Activated CD8-positive, alpha-beta T cell treated with anti-CD3 and anti-CD28 coated beads, Interleukin-2, amount 10 ng/mL, durations not matched to agents 7 days and 5 days (primary cell): ENCODE measurements at places on chromosomes 3 and 15. TPM values are rescaled to one million over a fixed set of nuclear protein-coding genes. Genes with fewer than 3 reads are reported as not detected.

Gene GP9
- total RNA-seq: not detected

Gene LRTM1
- not detected for total RNA-seq

Gene CLDN18
- total RNA-seq: not detected

Gene NEO1
- total RNA-seq: 1.7 TPM

Gene TTC14
- total RNA-seq: 53.5 TPM

GRCh38 chr3:52310861-52311575 is 5.1 kb upstream of the DNAH1 start:
- H3K27ac ChIP-seq: no peak overlapping the region
- no peak overlapping the region for H3K4me3 ChIP-seq
- H3K36me3 ChIP-seq: peaks cover 2% of the 10 kb centered on the region
- no peaks in the 10 kb centered on the region for H3K27me3 ChIP-seq

DNA sequence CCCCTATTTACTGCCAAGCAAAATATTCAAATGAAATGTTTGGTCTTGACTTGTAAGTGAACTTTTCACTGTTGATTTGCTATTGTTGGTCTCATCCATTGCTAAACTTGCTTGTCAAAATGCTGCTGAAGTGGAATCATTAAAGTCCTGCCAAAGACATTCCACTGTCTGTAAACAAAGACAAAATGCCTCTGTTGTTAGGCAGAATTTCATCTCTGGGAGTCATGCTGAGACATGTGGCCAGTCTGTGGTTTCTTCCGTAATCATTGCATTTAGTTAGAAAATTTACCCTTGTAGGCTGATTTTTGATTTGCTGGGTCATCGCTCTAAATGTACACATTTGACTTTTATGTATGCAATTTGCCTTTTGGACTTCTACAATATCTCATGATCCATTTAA is 577.7 kb downstream of the MECOM start:
- no peak overlapping the region for H3K4me3 ChIP-seq
- no peak for DNase-seq
- no peak overlapping the region for H3K27ac ChIP-seq
- no peaks in the 10 kb centered on the region for H3K4me1 ChIP-seq

- no peaks in the 10 kb centered on the region for H3K27me3 ChIP-seq
- no peak for DNase-seq
- peaks cover 44% of the 10 kb centered on the region for H3K36me3 ChIP-seq
- peak overlapping the region; percentile 73 for H3K4me3 ChIP-seq
- H3K27ac ChIP-seq: peak overlapping the region; percentile 91
These were observed 9.7 kb downstream of the ATP8B4 start for GRCh38 chr15:50109076-50109987.

DNA sequence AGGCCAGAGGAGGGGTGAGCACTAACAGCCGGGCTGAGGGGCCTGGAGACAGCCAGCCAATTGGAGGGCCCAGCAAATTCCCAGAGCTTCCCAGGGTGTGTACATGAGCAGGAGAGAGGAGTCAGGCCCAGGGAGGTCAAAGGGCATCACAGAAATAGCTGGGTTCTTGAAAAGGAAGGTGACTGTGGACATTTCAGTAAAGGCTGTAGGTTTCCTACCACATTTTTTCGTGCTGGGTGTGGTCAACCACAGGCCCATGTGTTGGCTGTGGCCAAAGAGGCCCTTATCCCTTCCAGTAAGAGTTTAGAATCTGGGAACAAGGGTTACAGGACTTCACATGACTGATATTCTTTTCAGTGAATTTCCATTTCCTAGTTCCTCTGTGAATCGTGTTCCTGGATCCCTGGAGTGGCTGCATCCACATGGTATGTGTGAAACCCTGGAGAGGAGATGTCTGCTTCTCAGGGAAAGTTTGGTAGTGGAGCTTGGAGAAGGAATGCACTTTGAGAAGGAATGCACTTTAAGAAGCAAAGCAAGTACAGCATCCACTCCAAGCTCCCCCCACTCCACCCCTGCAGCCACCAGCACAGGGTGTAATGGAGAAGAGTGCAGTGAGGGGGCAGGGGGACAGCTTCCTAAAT is 73.2 kb upstream of the HEG1 start:
- peaks cover 2% of the 10 kb centered on the region for H3K27me3 ChIP-seq
- H3K4me3 ChIP-seq: no peak overlapping the region
- peaks cover 4% of the 10 kb centered on the region for H3K36me3 ChIP-seq
- peak overlapping the region; percentile 64 for H3K27ac ChIP-seq
- peaks cover 68% of the 10 kb centered on the region for H3K4me1 ChIP-seq

DNA sequence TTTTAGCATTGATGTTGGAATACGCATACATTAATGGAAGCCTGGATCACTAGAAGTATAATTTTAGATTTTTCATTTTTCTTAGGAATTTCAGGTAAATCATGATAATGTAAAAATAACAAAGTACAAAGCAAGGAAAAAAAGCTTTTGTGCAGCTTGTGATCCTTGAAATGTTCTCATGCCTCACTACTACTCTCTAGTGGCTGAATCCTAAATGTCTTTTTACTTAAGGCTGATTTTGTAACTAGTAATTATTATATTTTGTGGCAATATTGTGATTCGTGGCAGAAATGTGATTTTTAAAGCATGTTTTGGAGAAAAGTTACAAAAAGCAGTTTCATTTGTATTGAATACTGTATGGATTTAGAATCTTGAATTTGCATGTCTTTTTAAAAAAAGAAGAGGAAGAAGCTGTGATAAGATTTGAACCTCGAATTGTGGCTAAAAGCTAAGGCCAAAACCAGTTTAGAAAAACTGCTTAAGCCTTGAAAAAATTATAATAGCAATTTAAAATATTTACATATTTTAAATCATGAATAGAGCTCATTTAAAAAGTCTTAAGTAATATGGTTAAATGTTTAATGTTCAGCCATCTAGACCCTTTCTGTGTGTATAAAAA is 39.0 kb downstream of the U2SURP start:
- H3K4me3 ChIP-seq: no peak overlapping the region
- DNase-seq: no peak
- H3K27ac ChIP-seq: no peak overlapping the region

- H3K36me3 ChIP-seq: peaks cover 1% of the 10 kb centered on the region
- peaks cover 11% of the 10 kb centered on the region for H3K4me1 ChIP-seq
- H3K27me3 ChIP-seq: no peaks in the 10 kb centered on the region
- DNase-seq: peak; percentile 46
- no peak overlapping the region for H3K27ac ChIP-seq
These were observed 4.1 kb upstream of the CLPX start for GRCh38 chr15:65189102-65189740.

GRCh38 chr15:64151727-64152506 is at the start of gene SNX22:
SNX22 (plus strand) TSS chr15:64151731; CDS start chr15:64151776, 45 bp downstream.
- H3K36me3 ChIP-seq: peaks cover 18% of the 10 kb centered on the region
- peak within 1 kb of the TSS; percentile 60 for H3K27ac ChIP-seq
- peak within 1 kb of the TSS; percentile 74 for H3K4me3 ChIP-seq
- peaks cover 1% of the 10 kb centered on the region for H3K27me3 ChIP-seq

DNA sequence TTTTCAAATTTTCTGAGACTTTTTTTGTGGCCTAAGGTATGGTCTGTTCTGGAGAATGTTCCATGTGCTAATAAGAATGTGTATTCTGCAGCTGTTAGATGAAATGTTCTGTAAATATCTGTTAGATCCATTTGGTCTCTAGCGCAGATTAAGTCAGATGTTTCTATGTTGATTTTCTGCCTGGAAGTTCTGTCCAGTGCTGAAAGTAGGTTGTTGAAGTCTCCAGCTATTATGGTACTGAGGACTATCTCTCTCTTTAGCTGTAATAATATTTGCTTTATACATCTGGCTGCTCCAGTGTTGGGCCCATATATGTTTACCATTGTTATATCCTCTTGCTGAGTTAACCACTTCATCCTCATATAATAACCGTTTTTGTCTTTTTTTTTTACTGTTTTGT is 13.2 kb upstream of the TUBGCP5 start:
- H3K4me3 ChIP-seq: no peak overlapping the region
- H3K27me3 ChIP-seq: peaks cover 5% of the 10 kb centered on the region
- no peaks in the 10 kb centered on the region for H3K4me1 ChIP-seq
- H3K27ac ChIP-seq: no peak overlapping the region
- no peaks in the 10 kb centered on the region for H3K36me3 ChIP-seq
